Fibroblast of skin of scalp (primary cell): ENCODE measurements at places on chromosomes 2 and 18.

DNA sequence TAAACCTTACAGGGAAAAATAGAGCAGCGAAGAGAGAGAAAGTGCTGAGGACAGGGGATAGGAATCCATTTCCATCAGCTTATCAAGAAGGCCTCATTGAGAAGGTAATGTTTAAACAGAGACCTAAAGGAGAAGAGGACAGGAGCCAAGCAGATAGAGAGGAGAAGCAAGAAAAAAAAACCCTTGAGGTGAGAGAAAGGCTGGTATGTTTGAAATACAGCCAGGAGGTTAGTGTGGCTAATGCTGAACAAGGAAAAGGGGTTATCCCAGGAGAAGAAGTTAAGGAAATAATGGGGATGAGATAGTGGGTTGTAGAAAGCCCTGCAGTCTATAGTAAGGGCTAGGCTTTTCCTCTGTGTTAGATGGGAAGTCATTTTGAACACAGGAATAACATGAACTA is 90.8 kb downstream of the GRB14 start:
- DNase-seq, result no peak

DNA sequence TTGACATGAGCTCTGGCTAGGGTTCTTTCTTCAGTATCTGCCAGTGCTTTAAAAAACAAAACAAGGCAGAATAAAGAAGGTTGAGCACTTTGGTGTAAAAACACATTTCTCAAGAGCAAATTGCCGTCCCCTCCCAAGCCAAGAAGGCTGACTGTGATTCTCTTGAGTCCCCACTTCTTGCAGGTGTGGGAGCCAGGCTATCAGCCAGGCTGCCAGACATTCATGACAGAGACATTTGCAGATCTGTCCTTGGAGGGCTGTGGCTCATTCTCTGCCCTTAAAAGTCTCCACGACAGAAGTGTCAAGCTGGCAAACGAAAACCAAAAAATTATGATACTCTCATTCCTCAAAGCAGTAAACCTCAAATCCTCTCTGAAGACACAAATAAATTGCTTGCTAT is 749.3 kb upstream of the HS6ST1 start:
- no peak for DNase-seq

DNA sequence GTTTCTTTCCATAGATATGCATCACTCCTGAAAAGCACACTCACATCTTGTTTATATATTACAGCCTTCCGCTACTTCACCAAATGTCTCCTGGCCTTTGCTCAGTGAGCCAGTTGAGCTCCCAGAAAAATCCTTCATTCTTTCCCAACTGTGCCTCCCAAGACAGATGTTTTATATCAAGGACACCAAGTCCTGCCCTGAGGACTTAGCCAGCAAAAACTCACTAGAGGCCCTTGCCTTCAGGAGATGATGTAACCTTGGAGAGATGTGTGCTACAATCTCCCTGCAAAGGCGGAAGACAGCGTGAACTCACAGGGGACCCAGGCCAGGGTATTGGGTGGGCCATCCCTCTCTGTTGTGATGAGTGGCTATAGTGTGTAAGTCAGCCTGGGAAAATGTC is 86.1 kb upstream of the CTAGE1 start:
- DNase-seq, result peak; percentile 91

GRCh38 chr2:22487036-22487435 is 897.9 kb upstream of the KLHL29 start:
- DNase-seq, result no peak

DNA sequence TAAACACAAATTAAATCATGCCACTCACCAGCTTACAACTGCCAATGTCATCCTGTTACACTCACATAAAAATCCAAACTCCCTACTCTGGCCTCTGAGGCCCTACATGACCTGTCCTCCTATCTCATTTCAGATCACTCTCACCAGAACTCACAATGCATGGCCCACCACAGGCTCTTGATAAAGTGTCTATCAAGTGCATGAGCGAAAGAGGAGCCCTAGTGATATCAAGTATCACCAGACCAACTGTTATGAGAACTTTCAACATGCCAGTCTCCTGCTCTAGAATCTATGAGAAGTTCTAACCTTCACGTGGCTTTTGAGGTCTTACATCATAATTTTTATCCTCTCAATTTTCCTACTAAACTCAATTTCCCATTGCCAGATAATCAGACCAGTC is 76.4 kb upstream of the CD226 start:
- no peak for DNase-seq

DNA sequence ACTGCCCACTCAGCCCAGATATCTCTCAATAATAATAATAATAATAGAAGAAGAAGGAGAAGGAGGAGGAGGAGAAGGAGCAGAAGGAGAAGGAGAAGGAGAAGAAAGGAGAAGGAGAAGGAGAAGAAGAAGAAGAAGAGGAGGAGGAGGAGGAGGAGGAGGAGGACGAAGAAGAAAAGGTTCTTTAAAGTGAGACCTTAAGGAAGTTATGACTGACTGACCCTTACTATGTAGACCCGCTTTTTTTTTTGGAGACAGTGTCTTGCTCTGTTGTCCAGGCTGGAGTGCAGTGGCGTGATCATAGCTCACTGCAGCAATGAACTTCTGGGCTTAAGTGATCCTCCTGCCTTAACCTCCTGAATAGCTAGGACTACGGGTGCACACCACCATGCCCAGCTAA is 88.9 kb upstream of the RFX8 start:
- no peak for DNase-seq

DNA sequence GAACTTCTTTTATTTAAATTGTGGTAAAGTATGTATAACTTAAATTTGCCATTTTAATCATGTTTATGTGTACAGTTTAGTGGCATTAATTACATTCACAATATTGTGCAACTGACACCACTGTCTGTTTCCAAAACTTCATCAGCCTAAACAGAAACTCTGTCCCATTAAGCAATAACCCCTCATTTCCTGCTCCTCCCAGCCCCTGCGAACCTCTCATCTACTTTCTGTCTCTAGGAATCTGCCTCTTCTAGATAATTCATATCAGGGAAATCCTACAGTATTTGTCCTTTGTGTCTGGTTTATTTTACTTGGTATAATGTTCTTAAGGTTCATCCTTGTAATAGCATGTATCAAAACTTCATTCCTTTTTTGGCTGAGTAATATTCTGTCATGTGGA is 75.1 kb downstream of the BOLA3 start:
- no peak for DNase-seq

- DNase-seq, result no peak
Measured at GRCh38 chr2:34785206-34785785, 1186.2 kb upstream of the FAM98A start.

- no peak for DNase-seq
Measured at GRCh38 chr18:65343571-65343970, 407.2 kb upstream of the CDH7 start.

DNA sequence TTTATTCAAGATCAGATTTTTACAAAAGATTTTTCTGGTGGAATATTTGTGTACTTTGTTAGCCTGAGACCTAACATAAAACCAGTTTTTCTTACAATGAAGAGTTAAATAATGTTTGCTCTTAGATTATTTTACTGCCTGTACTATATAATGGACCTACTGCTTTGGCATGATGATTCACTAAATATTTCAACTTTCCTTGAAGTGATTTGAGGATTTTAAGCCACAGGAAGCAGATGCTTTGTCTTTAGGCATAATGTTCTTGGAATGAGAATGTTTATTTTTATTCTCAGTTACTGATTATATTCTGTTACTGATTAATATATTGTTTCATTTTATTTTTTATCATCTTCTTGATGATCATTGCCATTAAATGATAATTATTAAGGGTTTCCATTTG is 175.3 kb upstream of the LRP1B start:
- DNase-seq, result peak; percentile 43

DNA sequence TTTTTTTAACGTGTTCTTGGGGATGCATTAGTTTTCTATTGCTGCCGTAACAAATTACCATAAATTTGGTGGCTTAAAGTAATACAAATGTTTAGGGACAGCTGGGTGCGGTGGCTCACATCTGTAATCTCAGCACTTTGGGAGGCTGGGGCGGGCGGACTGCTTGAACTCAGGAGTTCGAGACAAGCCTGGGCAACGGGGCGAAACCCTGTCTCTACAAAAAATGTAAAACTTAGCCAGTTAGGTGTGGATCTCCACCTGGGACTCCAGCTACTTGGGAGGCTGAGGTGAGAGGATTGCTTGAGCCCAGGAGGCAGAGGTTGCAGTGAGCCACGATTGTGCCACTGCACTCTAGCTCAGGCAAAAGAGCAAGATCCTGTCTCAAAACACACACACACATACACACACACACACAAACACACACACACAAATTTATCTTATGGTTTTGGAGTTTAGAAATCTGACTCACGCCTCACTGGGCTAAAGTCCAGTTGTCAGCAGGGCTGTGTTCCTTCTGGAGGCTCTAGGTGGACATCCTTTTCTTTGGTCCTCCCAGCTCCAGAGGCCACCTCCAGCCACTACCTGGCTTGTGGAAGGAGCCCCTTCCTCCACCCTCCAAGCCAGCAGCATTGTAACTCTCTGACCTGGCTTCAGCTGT is 76.1 kb downstream of the SEPTIN10 start:
- DNase-seq, result no peak

DNA sequence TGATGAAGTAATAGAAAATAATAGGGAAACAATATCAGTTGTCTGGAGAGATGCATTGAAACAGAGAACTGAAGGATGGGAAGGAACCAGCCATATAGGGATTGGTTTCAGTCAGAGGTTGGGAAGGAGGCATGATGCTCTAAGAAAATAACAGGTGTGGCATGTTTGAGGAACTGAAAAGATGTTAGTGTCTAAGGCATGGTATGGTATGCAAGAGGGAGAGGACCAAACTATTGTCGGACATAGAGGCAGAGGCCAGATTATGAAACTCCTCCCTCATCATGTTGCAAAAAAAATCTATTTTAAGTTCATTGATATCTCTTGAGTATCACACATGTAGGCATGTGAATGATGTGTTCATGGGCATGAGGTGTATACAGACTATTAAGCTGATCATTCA is 48.9 kb upstream of the EMILIN2 start:
- no peak for DNase-seq

GRCh38 chr2:232449964-232450363 is 6.0 kb upstream of the ALPI start:
- DNase-seq, result no peak

- DNase-seq, result no peak
Measured at GRCh38 chr2:196427986-196428634, 211.4 kb upstream of the CCDC150 start.

DNA sequence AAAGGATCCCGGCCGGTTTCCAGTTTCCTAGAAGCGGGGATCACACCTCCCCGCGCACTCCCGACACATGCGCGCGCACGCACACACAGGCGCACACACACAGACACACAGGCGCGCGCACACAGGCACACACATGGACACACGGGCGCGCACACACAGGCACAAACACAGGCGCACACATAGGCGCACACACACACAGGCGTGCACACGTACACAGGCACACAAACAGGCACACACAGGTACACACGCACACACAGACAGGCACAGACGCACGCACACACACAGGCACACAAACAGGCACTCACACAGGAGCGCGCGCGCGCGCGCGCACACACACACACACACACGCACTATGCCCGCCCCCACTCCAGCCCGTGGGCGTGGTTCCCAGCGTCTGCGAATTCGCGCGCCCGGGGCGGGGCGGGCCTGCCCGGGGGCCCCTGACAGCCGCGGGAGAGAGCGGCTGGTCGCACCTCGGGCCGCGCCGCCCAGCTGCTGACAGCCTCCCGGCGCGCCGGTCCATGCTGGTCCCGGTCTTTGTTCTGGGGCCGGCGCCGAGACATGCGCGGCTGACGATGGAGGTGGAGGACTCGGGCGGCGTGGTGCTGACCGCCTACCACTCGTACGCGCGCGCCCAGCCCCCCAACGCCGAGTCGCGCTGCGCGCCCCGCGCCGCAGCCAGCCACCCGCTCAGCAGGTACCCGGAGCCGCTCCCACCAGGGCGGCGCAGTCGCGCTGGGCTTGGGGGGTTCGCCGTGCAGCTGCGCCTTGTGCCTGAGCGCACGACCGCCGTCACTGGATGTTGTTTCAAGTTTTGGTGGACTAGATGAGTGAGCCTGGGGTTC is at the start of gene ARHGAP28:
ARHGAP28 (plus strand) TSS at position 470 of the 845 bp plus-strand sequence; CDS start at position 576, 106 bp downstream.
- peak; percentile 96 for DNase-seq
